ENCODE measurements at places on chromosomes 5 and 9.

GRCh38 chr5:50439221-50439620 lies 1.9 kb downstream of the EMB start:
- DNase-seq, result no peak

DNA sequence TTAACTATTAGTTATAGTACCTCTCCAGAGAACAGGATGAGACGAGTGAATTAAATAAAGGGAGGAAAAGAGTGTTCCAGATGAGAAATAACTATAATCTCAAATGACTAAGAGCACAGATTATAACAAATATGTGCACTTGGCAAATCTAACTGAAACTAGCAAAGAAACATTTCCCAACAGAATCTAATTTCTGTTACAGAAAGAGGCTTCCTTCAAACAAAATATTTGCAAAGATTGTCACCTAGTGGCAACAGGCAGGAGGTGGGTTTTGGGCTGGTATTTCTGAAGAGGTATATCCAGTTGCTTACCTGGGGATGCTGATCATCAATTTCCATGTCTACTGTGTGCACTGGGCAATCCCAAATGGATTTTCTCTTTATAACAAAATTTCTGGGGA lies 5.6 kb upstream of the SPDL1 start:
- DNase-seq, result no peak

DNA sequence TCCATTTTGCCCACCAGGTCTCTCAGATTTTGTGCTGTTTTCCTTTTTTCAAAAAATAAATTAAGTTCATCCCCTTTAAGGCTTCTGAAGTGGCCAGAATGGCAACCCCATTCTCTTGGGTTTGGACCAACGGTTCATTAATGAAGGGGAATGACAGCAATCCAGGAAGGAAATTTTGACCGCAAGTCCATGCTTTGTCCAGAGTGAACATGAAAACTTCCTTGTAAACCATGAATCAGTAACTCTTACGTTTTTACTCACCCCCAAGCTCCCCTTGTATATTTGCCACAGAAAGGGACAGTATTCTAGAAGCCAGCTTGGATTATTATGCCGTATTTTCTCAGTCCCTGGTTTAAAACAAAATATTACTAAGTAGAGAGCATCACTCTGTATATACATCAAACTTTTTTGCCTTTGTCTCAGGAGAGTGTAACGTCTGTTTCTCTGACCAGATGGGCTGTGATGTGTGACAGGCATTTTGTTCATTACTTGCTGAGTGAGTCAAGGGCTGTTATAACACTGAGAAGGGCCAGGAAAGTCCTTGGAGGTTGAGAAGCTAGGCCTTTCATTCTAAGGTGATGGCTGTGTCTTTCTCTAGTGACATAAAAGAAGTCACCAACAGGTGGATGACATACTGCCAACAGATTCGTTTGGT lies 148.2 kb downstream of the SMARCA2 start:
- DNase-seq, result no peak

GRCh38 chr9:93637886-93638285 lies 61.5 kb downstream of the PHF2 start:
- DNase-seq, result no peak

DNA sequence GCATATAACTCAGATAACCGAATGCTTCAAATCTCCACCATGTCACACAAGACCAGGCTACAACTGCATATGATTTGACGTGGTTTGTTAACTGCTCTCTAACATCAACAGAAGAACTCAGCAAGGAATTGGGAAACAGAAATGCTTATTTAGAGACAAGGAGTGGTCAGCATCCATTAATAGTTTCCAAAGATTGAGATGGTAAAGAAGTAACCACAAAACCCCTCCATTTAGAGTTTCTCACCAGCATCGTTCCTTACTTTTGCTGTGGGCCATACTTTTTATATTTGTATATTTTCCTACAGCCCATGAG lies 25.2 kb downstream of the DPYSL3 start:
- no peak for DNase-seq

GRCh38 chr5:14356305-14356704 lies 213.2 kb downstream of the TRIO start:
- no peak for DNase-seq

Data from stimulated activated CD8-positive, alpha-beta memory T cell treated with anti-CD3 and anti-CD28 coated beads, Interleukin-2, amount 100 ng/mL, for 1 hour (primary cell).